ENCODE measurements at places on chromosomes 11 and 22. TPM values are rescaled to one million over a fixed set of nuclear protein-coding genes. Genes with fewer than 3 reads are reported as not detected.

Gene TMEM45B
- polyA plus RNA-seq, result 1.7 TPM

Gene BIRC3
- 3.6 TPM for polyA plus RNA-seq

Gene CDC42BPG
- polyA plus RNA-seq, result 9.7 TPM

Gene OR5A1
- not detected for polyA plus RNA-seq

Gene APOA4
- 0.31 TPM for polyA plus RNA-seq

Gene TMPRSS13
- polyA plus RNA-seq, result 1.5 TPM

All from adipose tissue (tissue), 3 donors.